GM23338 (cell line): ENCODE measurements at places on chromosomes 7 and 10.

DNA sequence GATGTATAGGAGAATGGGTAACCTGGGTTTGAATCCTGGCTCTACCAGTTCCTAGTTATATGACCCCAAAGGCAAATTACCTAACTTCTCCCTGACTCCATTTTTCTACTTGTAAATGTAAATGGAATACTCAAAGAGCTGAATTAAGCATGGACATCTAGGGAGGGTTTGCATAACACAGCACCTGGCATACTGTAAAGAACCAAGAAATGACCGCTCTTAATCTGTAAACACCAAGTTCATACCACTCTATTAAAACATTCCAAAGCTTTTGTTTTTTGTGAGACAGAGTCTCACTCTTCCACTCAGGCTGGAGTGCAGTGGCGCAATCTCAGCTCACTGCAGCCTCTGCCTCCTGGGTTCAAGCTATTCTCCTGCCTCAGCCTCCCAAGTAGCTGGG, 19.6 kb downstream of the MPP7 start:
- no peak for DNase-seq
- H3K27ac ChIP-seq = no peak overlapping the region
- no peaks in the 10 kb centered on the region for H3K36me3 ChIP-seq
- H3K4me3 ChIP-seq = no peak overlapping the region
- H3K27me3 ChIP-seq = no peaks in the 10 kb centered on the region

- no peaks in the 10 kb centered on the region for H3K36me3 ChIP-seq
- no peak overlapping the region for H3K4me3 ChIP-seq
- H3K4me1 ChIP-seq = peaks cover 24% of the 10 kb centered on the region
- DNase-seq = no peak
- H3K27me3 ChIP-seq = no peaks in the 10 kb centered on the region
- peak overlapping the region; percentile 8; the same call in 1 of the 2 replicates for H3K27ac ChIP-seq
Observed at GRCh38 chr7:143325240-143325639, 9.3 kb downstream of the CLCN1 start.

DNA sequence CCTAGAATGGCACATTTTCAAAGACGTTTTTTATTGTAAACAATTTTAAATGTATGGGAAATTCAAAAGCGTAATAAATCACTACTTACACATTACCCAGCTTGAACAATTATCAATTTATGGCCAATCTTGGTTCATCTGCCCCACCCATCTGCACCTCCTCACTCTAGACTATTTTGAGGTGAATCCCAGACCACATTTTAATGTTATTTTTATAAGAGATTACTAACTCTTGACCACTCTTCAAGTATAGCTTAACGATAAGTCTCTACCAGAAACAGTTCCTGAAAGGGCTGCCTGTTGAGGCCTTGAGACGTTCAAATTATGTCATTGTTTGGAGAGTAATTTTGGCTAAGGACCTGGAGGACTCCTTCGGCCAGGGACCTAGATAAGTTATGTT, 33.2 kb downstream of the ECHDC3 start:
- no peaks in the 10 kb centered on the region for H3K36me3 ChIP-seq
- no peak for DNase-seq
- H3K4me1 ChIP-seq = no peaks in the 10 kb centered on the region
- H3K4me3 ChIP-seq = no peak overlapping the region
- H3K27ac ChIP-seq = no peak overlapping the region
- no peaks in the 10 kb centered on the region for H3K27me3 ChIP-seq

DNA sequence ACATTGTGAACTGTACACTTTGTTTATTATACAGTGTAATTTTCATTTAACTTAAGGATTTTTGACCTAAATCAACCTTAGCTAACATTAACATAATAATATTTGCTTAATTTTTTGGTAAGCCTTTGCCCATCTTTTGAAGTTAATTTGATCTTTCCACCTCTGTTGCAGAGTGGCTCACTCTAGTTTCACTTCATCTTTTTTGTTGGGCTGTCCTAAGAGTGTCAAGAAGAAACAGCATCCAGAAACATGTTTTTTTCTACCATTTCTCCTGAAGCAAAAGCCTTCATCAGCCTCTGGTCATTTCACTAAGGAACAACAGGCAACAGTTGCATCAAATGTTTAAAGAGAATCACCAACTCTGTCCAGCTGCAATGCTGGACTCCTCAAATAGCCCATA, 824.7 kb downstream of the REEP3 start:
- H3K4me3 ChIP-seq = no peak overlapping the region
- H3K36me3 ChIP-seq = no peaks in the 10 kb centered on the region
- no peaks in the 10 kb centered on the region for H3K4me1 ChIP-seq
- H3K27ac ChIP-seq = no peak overlapping the region
- no peak for DNase-seq
- H3K27me3 ChIP-seq = no peaks in the 10 kb centered on the region

DNA sequence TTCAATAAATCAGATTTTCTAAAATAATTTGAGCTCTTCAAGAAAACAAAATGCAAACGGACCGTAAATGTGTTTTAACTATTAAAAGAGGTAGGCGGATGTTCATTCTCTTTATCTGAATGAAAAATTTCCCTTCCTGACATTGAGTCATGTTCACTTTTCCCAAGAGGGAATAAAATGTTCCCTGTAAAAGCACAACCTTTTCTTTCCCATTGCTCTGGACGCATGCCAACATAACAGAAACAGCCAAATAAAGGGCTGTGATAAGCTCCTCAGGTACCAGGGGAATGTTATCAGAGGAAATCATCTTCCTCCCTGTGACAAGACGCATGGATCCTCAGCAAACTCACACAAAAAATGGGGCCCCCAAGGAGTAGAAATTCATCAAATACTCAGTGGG, 251.8 kb downstream of the MTERF1 start:
- DNase-seq = no peak
- H3K27ac ChIP-seq = no peak overlapping the region
- no peak overlapping the region for H3K4me3 ChIP-seq
- no peaks in the 10 kb centered on the region for H3K27me3 ChIP-seq
- H3K36me3 ChIP-seq = no peaks in the 10 kb centered on the region
- no peaks in the 10 kb centered on the region for H3K4me1 ChIP-seq
